PC-3 (cell line): ENCODE measurements at places on chromosomes 2 and 18. TPM values are rescaled to one million over a fixed set of nuclear protein-coding genes. Genes with fewer than 3 reads are reported as not detected.
A peak's percentile ranks its signal among the peaks of the same experiment; 100 is the strongest.

- peak; percentile 34 for DNase-seq
These were observed 123.1 kb upstream of the ARL4C start for GRCh38 chr2:234620018-234620417.

DNA sequence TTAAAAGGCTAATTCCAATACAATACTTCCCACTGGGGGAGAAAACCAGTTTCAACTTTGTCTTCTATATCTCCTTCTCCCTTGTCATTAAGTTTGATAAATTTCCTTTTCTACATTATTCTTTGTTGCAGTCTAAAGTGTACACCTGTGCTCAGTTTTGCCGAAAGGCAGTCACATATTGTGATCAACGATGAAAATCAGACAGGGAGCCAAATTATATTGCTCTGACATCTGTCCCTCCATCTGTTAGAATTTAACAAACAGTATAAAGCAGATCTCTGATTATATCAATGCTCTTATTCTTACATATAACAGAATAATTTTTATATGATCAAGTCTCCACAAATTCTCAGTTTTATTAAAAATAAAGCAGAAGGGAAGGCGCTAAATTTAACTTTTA is 496.7 kb downstream of the NRXN1 start:
- no peak for DNase-seq

- DNase-seq = no peak
These were observed 84.8 kb downstream of the GORASP2 start for GRCh38 chr2:171013851-171014250.

GRCh38 chr2:233999182-233999581 is 51.3 kb upstream of the SPP2 start:
- no peak for DNase-seq

GRCh38 chr18:2654169-2654927 is 1.2 kb upstream of the SMCHD1 start:
- DNase-seq = peak; percentile 56

- no peak for DNase-seq
These were observed 142.7 kb upstream of the DOCK10 start for GRCh38 chr2:225184948-225185347.

Gene REG3A
- not detected in 2 replicates for total RNA-seq

Gene KLHL41
- total RNA-seq = 0.07 and 0.12 TPM in 2 replicates

- no peak for DNase-seq
These were observed 39.3 kb downstream of the CD302 start for GRCh38 chr2:159758686-159759085.

- no peak for DNase-seq
These were observed 37.3 kb downstream of the USP14 start for GRCh38 chr18:195651-196050.

- no peak for DNase-seq
These were observed 143.5 kb downstream of the LDLRAD4 start for GRCh38 chr18:13362051-13362450.
